GM12864 (cell line): ENCODE measurements at places on chromosomes 1 and 21.

- DNase-seq: no peak
Measured at GRCh38 chr1:116713474-116713873, 40.8 kb upstream of the CD2 start.

DNA sequence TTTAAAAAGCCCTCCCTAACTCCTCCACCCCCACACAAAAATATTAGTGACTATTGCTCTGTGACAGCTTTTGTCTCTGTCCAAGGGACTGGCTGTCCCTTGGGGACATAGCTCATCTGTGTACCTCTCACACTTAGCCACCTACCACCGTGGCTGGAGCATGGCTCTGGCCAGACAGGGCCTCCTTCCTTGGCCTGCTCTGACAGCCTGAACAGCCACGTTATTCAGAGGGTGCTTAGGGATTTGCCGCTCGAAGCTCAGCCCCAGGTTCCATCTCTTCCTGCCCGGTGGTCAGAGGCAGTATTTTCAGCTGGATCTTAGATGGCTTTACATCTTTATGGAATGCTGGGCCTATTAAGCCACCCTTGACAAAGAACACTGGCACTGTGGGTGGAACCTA lies 6.1 kb upstream of the CELSR2 start:
- no peak for DNase-seq

GRCh38 chr1:117499071-117499470 lies 106.8 kb upstream of the TENT5C start:
- no peak for DNase-seq

DNA sequence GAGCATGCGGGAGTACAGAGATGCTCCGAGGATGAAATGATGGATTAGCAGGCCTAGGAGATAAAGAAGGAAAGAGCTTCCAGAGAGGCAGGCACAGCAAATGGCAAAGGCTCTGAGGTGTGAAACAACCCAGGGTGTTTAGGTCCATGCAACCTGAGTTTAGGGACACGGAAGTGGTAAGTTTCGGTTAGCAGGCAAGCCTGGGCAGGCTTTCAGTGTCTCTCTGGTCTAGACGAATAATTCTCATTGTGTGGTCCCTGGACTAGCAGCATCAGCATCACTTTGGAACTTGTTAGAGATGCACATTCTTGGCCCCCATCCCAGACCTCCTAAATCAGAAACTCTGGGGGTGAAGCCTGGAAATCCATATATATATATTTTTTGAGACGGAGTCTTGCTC lies 18.6 kb downstream of the NKAIN1 start:
- DNase-seq: no peak
